ENCODE measurements at places on chromosomes 11 and 22. TPM values are rescaled to one million over a fixed set of nuclear protein-coding genes. Genes with fewer than 3 reads are reported as not detected.

TOM1 gene
- 53.5 TPM for total RNA-seq

C11orf87 gene
- not detected for total RNA-seq

FDXACB1 gene
- 2.0 TPM for total RNA-seq

GRCh38 chr11:123590296-123590912 lies 64.0 kb downstream of the SCN3B start:
- DNase-seq, result peak; percentile 42
- no peaks in the 10 kb centered on the region for H3K4me1 ChIP-seq
- H3K27me3 ChIP-seq, result no peaks in the 10 kb centered on the region

DNA sequence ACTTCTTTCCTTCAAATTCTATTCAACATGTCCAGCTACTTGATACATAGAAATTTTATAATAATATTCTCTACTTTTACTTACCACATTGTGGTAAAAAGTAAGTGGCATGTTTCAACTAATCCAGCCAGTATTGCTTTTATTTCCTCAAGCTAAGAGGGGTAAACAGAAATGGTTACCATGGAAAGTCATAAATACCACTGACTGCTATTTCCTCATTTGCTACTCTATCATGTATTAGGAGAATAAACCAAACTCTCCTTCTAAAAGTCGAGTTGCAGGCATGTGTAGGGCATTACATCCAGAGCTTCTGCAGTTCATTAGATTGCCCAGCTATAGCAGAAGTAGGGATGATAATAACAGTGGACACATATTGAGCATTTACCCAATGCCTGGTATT lies 208.4 kb downstream of the MAML2 start:
- no peaks in the 10 kb centered on the region for H3K36me3 ChIP-seq
- no peak overlapping the region for H3K4me3 ChIP-seq
- H3K27me3 ChIP-seq, result no peaks in the 10 kb centered on the region

DNA sequence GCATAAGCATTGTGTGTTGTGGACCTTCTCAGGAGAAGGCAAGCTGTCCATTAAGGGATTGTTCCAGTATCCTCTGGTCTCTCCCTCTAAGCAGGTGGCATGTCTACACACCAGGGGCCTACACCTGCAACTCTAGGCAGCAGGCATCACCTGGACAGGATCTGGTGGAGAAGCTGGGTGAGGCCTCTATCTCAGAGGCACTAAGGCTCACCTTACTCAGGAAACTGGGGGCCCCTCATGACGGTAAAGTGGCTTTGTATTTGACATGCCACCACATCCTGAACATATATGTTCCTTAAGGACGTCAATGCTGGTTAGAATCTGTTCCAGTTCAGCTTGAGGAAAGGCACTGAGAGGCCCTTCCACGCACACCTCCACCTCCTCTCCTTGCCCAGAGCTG lies 891.3 kb downstream of the OPCML start:
- no peaks in the 10 kb centered on the region for H3K36me3 ChIP-seq
- H3K27ac ChIP-seq, result no peak overlapping the region
- no peak for DNase-seq
- no peaks in the 10 kb centered on the region for H3K4me1 ChIP-seq
- peaks cover 3% of the 10 kb centered on the region for H3K27me3 ChIP-seq

GRCh38 chr11:117384045-117384444 lies 56.4 kb downstream of the CEP164 start:
- no peak overlapping the region for H3K27ac ChIP-seq
- no peak for DNase-seq
- peaks cover 68% of the 10 kb centered on the region for H3K36me3 ChIP-seq

DNA sequence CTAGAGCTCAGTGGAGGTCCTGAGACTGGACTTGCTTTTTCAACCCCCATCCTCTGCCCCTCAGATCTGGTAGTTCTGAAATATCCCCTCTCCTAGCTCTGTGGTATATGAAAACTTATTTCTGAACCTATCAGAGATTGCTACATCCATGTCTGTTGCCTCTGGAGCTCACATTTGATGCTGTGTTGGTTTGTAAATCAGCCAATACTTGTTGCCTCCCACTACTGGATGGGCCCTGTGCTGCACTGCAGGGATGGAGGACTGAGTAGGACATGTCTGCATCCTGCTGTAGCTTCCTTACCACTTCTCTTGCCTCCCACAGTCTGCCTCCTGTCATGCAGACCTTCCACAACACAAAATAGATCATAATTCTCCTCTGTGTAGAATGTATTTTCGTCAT lies 5.2 kb downstream of the OLFML1 start:
- H3K4me3 ChIP-seq, result no peak overlapping the region
- no peaks in the 10 kb centered on the region for H3K27me3 ChIP-seq
- peak overlapping the region; percentile 1 for H3K27ac ChIP-seq
- H3K36me3 ChIP-seq, result peaks cover 10% of the 10 kb centered on the region

GRCh38 chr11:118338637-118339061 lies 3.9 kb downstream of the CD3D start:
- no peaks in the 10 kb centered on the region for H3K36me3 ChIP-seq
- peaks cover 6% of the 10 kb centered on the region for H3K4me1 ChIP-seq
- no peak overlapping the region for H3K4me3 ChIP-seq
- no peaks in the 10 kb centered on the region for H3K27me3 ChIP-seq
- DNase-seq, result peak; percentile 31
- no peak overlapping the region for H3K27ac ChIP-seq

DNA sequence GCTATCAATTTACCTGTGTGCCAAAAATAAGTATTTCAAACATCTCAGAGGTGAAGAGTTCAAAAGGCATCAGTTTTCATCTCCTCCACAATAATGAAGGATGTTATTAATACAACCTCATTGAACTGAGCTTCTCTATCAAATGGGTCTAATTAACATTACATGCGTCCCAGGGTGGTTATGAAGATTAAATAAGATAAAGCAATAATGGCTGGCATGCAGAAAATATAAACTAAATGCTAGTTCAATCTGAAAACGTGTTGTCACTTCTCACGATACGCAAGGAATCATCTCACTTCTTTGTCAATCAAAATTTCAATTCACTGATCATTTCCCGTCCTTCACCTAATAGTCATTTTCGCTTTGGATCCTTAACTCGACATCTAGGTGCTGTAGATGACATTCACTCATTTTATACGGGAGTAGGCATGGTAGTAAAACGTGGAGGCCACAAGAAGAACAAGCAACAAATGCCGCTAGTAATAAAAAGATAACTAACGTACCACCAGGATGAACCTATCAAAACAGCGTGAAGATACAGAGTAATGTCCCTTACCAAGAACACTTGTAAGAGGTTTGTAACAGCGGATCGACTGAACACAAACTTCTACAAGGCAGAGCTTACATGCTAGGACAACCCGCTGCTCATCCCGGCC lies 918 bp downstream of the CHORDC1 start:
- no peak for DNase-seq
- peaks cover 18% of the 10 kb centered on the region for H3K4me1 ChIP-seq
- no peaks in the 10 kb centered on the region for H3K36me3 ChIP-seq
- H3K27ac ChIP-seq, result peak overlapping the region; percentile 94
- H3K4me3 ChIP-seq, result peak overlapping the region; percentile 94

- peaks cover 69% of the 10 kb centered on the region for H3K36me3 ChIP-seq
- peak overlapping the region; percentile 9 for H3K4me3 ChIP-seq
- peaks cover 36% of the 10 kb centered on the region for H3K4me1 ChIP-seq
- H3K27ac ChIP-seq, result no peak overlapping the region
Measured at GRCh38 chr11:93737904-93738612, 3.2 kb downstream of the TAF1D start.
